Fibroblast of skin of left quadriceps (primary cell): ENCODE measurements at places on chromosomes 13 and 19.

- no peak for DNase-seq
These were observed 8.9 kb upstream of the VSTM2B start for GRCh38 chr19:29516821-29517395.

GRCh38 chr19:12793290-12794195, 2.3 kb downstream of the JUNB start:
- peak; percentile 88 for DNase-seq

GRCh38 chr19:43700395-43701000, 15.4 kb upstream of the IRGC start:
- no peak for DNase-seq

GRCh38 chr13:111114362-111115060, 599 bp upstream of the ARHGEF7 start:
- DNase-seq: no peak

DNA sequence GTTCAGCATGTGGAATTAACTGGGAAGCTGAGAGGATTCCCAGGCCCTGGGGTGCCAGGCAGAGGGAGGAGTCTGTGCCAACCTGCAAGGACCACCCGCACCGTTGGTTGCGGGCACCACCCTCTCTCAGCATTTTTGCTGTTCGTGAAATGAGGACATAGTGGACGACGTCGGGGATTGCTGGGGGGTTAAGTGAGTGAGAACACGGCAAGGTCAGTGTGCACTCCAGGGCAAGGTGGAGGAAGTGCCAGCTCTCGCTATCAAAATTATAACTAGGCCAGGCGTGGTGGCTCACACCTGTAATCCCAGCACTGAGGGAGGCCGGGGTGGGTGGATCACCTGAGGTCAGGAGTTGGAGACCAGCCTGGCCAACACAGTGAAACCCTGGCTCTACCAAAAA, 2.2 kb downstream of the FXYD3 start:
- DNase-seq: no peak

DNA sequence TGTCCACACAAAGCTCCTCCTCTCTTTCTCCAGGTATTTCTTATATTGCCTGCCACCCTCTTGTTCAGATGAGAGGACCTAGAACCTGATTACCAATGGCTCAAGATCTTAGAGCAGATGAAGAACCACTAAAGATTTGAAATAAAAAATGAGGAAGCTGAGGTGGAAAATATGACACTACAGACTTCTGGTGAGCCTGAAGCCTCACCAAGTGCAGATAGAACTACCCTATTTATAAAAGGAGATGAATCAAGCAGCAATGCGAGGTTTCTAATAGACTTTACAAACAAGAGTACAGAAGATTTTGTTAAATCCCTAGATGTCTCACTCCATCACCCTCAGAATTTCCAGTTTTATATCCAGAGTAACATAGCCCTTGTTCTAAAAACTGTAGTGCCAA, 345.8 kb downstream of the TBC1D4 start:
- DNase-seq: no peak

DNA sequence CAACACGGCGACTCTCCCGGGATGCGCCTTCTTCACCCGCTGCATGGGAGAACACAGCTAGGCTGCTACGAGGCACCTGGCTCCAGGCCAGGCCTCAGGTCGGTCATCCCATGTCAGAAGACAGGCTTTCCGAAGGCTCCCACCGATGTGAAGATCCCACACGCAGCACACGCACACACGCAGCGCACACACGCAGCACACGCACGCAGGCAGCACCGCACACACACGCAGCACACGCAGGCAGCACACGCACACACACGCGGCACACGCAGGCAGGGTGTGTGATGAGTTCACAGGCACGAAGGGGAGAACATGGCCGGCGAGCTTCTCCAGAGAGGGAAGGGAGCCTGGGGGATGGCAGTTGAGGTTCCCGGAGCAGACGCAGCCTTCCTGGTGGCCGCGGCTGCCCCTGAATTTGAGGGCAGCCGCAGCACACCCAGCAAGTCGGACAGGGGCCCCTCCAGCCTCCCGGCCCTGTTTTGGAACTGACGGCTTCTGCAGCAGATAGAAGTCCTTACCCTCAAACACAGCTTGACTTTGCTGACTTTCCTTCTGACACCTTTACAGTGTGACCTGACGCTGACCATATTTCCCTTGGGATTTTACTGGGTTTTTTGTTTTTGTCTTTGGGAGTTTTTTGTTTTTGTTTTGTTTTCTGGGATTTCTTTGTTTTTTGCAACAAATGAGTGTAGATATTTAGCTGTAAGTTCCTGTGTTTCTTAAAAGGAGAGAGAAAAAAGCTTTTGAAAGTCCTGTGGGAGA, 55.9 kb downstream of the RASA3 start:
- DNase-seq: no peak

DNA sequence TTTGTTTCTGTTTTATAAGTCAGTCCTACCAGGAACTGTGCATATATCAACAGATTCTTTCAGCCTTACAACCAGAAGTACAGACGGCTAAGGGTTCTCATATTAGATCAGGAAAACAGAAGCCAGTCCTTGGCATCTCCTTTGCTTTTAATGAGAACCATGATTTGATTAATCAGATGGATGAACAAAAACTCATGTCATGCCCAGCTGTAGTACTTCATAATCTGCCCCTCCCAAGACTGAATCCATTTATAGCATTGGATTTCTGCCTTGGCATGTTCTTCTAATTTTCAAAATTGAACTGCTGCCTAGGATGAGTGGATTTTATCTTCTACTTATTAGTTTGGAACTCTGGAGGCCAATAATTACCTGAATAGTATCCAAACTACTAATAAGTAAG, 617.2 kb downstream of the SLITRK5 start:
- no peak for DNase-seq

DNA sequence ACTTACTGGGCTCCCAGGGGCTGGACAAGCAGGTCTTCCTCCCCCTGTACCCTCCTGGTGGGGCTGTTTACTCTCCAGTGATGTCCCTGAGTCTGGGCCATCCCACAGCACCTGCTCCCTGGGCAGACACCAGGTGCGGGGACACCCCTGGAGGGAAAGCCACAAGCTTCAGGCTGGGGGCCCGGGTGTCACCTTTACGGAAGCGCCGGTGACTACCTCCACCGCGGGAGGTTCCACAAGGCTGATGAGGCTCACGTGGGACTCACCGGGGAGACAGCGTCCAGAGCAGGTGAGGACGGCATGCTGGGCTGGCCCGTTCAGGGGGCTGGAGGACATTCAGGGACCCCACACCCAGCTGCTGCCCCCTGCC, 24.9 kb downstream of the NFILZ start:
- no peak for DNase-seq

DNA sequence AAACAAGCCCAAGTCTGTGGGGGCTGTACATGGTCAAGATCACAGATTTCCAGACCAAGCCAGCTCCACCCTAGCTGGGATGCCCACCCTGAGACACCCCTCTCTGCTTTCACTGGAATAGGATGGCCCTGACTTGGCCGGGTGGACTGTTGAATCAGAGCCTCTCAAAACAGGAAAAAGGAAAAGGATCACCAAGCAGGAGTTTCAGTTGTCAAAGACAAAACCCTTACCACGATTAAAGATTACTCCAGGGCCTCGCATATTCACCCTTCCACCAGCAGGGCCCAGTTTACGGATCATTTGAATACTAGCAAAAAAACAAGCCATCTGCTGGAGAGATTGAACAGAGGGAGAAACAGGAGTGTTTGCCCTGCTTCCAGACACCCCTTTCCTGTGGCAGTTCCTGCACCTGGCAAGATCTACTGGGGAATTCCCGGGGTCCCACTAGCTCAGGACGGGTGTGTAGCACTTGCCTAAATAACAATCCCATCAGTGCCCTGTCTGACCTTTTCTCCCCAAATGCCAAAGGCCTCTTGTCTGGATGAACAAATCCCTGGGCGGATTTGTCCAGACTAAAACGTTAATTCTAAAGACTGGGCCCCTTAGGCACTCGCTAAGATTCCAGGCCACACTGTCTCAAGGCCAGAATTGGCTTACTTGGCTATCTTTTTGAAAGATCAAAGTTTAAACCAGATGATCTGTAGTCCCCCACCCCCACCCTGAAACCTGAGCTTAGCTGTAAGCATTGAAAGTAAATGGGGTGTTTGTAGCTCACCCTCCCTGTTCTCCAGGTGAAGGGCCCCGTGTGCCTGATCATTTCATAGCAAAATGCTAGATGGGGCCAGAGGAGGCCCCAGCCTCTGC, 38.4 kb downstream of the ACTN4 start:
- DNase-seq: no peak

GRCh38 chr19:8305798-8306197, 2.4 kb downstream of the CD320 start:
- no peak for DNase-seq

- DNase-seq: no peak
These were observed 91.8 kb downstream of the WTIP start for GRCh38 chr19:34573226-34573864.

GRCh38 chr19:49875857-49876421, 1.2 kb downstream of the AKT1S1 start:
- no peak for DNase-seq

DNA sequence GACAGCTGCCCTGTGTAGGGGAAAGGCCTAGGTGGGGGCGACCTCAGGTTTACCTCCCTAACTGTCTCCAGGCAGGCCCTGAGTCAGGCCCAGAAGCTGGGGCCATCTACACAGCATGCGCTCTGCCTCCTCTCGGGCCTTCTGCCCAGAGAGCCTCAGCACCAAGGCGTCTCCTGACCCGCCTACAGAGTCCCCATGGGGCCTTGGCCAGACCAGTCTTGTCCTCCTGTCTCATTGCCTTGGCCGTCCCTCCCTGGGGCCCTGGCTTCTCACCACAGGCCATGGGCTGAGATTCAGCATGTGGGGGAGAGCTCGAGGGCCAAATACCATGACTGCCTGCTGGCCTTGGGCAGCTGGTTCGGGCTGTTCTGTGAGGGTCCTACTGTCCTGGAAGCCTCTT, 59.0 kb downstream of the SMARCA4 start:
- DNase-seq: no peak

DNA sequence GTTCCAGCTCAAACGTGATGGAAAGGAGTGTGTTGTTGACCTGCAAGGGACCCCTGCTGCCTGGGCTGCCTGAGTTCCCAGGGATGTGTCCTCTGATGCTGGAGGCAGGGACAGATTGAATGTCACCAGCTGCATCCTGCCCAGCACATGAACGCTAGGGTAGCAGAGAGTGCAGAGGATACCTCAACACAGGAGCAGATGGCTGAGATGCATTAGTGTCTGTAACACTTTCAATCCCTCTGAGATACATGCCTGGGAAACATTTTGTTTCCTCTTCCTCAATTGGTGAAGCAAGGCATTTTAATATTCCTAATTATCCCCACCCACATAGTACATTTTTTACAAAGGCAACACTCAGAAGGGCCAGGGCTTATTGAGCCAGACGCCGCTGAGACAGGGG, 106.4 kb upstream of the UBL3 start:
- no peak for DNase-seq

GRCh38 chr19:13670846-13671245, 93.5 kb upstream of the MRI1 start:
- DNase-seq: no peak

- DNase-seq: no peak
These were observed 6.4 kb downstream of the EGLN2 start for GRCh38 chr19:40805258-40805868.

- DNase-seq: no peak
These were observed 18.6 kb upstream of the FBN3 start for GRCh38 chr19:8167985-8168384.

GRCh38 chr19:47100290-47100689, 13.3 kb downstream of the ZC3H4 start:
- DNase-seq: no peak

DNA sequence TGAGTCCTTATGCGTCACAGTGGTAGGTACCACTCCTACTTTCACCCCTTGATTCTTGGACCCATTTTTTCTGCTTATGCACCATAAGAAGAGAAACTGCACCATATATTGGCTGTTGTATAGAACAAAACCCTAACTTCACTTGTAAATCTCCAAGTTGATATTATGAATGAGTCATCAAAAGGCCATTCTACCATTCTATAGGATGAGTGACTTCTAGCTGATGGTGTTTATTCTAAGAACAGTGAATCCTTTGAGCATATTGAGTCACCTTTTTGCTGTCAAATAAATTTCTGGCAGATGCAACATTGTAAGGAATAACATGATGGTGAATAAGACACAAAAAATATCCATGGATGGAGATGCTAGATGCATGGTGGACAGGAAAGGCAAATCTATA, 57.7 kb downstream of the POLR1D start:
- no peak for DNase-seq

- DNase-seq: no peak
These were observed 9.9 kb downstream of the CEACAM4 start for GRCh38 chr19:41616792-41617621.

- no peak for DNase-seq
These were observed 279.5 kb upstream of the PCDH20 start for GRCh38 chr13:61695147-61695546.

DNA sequence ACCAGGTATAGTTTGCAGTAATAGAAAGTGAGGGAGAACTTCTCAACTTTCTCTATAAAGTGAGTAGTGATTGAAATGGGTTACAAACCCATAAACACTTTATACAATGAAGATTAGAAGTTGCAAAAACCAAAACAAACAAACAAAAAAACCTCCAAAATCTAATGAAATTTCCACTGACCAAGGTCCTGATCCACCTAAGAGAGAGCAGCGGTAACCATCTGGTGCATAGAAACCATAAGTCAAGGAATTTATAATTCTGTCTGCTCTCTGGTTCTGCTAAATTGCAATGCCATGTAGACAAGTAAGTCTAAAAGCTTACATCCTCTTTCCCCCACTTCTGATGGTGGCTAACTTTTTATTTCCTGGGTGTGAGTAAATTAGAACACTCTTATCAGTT, 463.4 kb downstream of the EFNB2 start:
- DNase-seq: no peak

GRCh38 chr13:45892513-45892912, 41.0 kb upstream of the SIAH3 start:
- no peak for DNase-seq

DNA sequence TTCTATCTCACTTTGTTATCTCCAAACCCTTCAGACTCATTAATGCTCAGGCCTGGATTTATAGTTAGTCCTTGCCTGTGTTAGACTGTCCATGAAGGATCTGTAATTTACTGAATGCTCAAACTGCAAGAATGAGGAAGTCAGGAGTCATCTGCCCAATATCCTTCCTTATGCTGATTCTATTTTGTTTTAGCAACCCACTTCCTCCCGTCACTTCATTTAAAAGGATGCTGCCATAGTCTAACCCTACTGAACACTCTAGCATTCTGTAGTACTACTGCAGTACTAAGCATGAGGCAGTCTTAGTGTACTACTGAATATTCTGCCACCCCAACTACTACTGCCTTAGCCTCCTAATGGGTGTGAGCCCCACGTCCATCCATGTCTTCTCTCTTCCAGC, 1.5 kb downstream of the FCAR start:
- DNase-seq: no peak

DNA sequence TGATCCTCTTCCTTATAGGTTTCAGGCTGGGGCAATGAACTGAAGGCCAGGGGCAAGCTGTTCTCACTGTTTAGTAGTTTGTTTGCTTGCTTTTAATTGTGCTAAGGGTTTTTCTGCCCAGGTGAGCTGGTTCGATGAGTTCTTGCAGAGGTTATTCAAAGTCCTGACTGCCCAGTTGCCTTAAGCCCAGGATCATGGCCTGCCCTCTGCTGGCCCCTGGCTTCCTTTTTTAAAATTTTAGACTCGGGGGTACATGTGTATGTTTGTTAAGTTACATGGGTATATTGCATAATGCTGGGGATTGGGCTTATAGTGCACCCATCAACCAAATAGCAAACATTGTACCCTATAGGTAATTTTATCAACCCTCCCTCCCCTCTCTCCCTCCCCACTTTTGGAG, 65.7 kb downstream of the ZNF536 start:
- DNase-seq: no peak
